ENCODE measurements at places on chromosomes 5 and 9.

DNA sequence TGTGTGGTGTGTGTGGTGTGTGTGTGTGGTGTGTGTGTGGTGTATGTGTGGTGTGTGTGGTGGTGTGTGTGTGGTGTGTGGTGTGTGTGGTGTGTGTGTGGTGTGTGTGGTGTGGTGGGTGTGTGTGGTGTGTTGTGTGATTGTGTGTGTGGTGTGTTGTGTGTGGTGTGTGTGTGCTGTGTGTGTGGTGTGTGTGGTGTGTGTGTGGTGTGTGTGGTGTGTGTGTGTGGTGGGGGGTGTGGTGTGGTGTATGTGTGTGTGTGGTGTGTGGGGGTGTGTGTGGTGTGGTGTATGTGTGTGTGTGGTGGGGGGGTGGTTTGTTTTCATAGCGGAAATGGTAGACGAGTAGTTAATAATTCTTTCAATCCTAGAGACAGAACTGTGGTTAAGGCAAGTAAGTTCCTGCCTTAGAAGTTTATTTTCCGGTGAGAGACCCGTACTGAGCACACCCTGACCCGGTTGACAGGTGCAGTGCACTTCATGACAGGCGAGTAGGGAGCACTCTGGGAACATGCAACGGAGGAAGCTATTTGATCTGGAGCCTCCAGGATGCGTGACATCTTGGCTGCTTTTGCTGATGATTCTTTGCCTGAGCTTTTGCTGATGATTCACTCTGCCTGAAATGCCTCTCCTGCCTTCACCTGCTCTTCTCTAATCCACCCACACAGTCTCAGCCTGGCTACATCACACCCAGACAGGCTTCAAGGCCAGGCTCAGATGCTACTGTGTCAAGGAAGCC lies 21.7 kb upstream of the FAT2 start:
- no peak for DNase-seq

- no peak for DNase-seq
Measured at GRCh38 chr5:128586848-128587247, 48.8 kb upstream of the FBN2 start.

GRCh38 chr5:73940801-73941200 lies 314.8 kb downstream of the ARHGEF28 start:
- no peak for DNase-seq

GRCh38 chr5:9713959-9714586 lies 83.9 kb upstream of the TAS2R1 start:
- DNase-seq = no peak

- no peak for DNase-seq
Measured at GRCh38 chr5:77202145-77202544, 8.3 kb upstream of the PDE8B start.

DNA sequence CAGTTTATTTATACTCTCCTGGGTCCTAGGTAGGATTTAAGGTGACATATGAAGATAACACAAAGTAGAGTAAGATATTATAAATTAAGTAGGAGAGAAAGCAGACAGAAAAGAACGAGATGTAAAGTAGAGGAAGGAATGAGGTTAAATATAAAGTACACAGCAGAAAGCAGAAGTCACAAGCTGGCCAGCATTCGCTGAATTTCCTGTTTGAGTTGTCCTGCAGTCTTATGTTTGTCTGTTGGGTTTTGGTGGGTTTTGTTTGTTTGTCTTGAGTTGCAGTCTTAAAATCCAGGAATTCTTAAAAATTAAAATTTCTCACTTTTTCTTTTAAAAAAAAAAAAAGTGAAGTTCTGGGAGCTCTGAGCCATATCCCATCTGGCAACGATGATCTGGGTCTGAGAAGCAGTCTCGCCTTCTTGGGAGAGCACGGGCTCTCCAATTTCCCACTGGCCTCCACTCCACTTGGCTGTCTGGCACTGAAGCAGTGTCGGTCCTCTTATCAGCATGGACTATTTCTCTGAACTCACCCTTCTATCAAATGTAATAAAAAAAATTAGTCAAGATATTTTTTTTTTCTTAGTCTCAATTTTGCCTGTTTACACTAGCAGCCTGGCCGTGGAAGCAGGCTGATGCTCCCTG lies 2.0 kb downstream of the S100Z start:
- DNase-seq = no peak

DNA sequence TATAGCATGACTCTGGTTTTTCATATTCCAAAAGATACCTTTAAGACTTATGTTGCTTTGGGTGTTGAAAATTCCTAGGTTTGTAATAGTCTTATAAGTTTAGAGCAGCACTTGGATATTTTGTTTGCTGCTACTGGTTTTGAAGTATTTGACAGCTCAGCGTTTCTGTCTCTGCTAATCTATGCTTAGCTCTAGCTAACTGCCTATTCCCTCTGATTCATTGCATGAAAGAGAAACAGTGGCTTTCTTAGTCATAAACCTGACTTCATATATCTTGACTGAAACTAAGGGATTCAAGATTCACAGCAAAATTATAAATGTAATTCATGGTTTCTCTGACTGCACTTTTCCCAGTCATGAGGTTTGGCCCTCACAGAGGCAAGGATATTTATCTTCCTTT lies 35.6 kb upstream of the ANXA1 start:
- no peak for DNase-seq

GRCh38 chr5:142186857-142187594 lies 78.4 kb downstream of the NDFIP1 start:
- no peak for DNase-seq

GRCh38 chr9:34185778-34186551 lies 7.1 kb downstream of the UBAP1 start:
- no peak for DNase-seq

DNA sequence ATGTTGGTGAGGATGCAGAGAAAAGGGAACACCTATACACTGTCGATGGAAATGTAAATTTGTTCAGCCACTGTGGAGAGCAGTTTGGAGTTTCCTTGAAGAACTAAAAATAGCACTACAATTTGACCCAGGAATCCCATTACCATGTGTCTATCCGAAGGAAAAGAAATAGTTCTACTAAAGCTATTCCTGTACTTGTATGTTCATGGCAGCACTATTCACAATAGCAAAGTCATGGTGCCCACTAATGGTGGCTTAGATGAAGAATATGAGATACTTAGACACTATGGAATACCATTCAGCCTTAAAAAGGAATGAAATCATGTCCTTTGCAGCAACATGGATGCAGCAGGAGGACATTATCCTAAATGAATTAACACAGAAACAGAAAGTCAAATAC lies 50.2 kb upstream of the CAST start:
- DNase-seq = no peak

All from CD4-positive, CD25-positive, alpha-beta regulatory T cell (primary cell).